Small intestine (tissue), 16 donors: ENCODE measurements at places on chromosomes 3 and 15.

DNA sequence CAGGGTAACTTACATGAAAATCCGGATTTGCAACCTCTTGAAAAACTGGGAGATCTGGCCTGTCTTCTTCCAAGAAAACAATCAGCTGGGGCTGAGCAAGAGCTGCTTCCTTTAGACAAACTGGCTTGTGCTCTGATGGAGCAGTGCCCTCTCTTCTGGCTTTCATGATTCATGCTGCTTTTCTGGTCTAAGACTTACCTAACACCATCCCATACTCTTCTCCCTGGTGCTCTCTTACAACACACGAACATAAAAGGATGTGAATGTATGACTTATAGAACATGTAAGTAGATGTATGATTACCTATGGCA is 9.9 kb downstream of the TJP1 start:
- H3K4me1 ChIP-seq, result peaks cover 8% of the 10 kb centered on the region
- H3K27ac ChIP-seq, result no peak overlapping the region
- DNase-seq, result no peak

- no peaks in the 10 kb centered on the region for H3K36me3 ChIP-seq
- no peak overlapping the region for H3K27ac ChIP-seq
- H3K27me3 ChIP-seq, result no peaks in the 10 kb centered on the region
- DNase-seq, result peak; percentile 29
- no peak overlapping the region for H3K4me3 ChIP-seq
Observed at GRCh38 chr15:68623301-68623892, 44.6 kb downstream of the CORO2B start.

GRCh38 chr15:70856177-70856883 is 2.4 kb upstream of the LARP6 start:
- peaks cover 25% of the 10 kb centered on the region for H3K27me3 ChIP-seq
- H3K27ac ChIP-seq, result peak overlapping the region; percentile 69
- H3K4me1 ChIP-seq, result peaks cover 4% of the 10 kb centered on the region
- H3K4me3 ChIP-seq, result no peak overlapping the region

GRCh38 chr15:41180206-41180789 is 50.3 kb downstream of the EXD1 start:
- H3K27me3 ChIP-seq, result no peaks in the 10 kb centered on the region
- DNase-seq, result no peak
- no peaks in the 10 kb centered on the region for H3K4me1 ChIP-seq
- H3K27ac ChIP-seq, result no peak overlapping the region
- no peak overlapping the region for H3K4me3 ChIP-seq

DNA sequence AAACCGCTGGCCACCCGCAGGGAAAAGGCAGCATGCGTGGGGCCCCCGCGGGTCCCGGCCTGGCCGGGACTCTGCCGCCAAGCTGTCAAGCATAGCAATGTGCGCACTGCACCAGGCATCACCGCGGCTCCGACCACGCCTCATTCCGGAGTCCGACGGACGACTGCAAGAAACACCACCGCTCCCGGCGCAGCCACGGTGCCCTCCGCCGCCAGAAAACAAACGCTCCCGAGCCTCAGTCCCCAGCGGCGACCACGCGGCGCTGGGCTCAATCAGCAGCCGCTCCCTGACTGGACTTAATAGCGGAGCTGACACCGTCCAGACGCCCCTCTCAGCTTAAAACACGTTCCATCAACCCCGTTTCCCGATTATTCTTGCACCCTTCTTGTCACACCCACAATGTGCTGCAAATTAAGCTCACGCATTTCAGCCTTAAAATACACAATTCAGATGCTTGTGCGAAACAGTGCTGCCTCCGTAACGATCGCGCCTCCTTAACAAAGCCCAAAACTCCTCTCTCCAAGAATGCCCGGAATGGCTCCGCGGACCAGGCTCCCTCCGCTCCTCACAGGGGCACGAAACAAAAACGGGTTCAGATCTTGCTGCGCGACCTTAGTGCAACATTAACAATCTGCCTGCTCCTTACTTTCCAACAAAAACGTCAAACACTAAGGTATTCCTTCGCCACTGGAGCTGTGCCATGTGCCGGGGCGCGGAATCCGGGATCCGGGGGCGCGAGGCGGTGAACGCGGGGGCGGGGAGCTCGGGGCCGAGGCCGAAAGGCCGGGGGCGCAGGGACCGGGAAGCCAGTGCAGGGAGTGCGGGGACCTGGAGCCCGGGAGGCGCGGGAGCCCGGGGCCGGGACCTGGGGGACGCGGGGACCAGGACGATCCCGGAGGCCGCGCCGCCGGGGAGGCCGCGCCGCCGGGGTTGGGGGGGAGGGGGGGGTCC is 655 bp downstream of the CYFIP1 start:
- peak overlapping the region; percentile 84 for H3K4me3 ChIP-seq
- H3K4me1 ChIP-seq, result peaks cover 3% of the 10 kb centered on the region
- peak overlapping the region; percentile 53 for H3K27ac ChIP-seq
- no peaks in the 10 kb centered on the region for H3K27me3 ChIP-seq

DNA sequence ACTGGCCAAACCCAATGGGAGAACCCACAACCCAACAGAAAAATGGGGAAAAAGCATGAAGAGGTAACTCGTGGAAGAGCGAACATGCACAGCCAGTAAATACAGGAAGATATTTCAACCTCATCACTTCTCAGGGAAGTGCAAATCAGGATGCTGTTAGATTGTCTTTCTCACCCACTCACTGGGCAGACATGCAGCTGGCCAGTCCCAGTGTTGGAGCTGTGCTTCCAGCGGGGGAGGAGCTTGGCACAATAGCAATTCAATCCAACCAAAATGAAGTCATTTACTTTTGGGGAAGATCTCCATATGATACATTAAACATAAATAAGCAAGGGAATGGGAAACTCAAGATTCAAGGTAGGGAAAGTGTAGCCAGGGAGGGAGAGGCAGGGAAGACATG is 12.1 kb downstream of the WNT7A start:
- no peaks in the 10 kb centered on the region for H3K36me3 ChIP-seq
- H3K4me3 ChIP-seq, result no peak overlapping the region
- no peak overlapping the region for H3K27ac ChIP-seq
- no peaks in the 10 kb centered on the region for H3K4me1 ChIP-seq

GRCh38 chr15:72464251-72464650 is 9.9 kb upstream of the ARIH1 start:
- H3K36me3 ChIP-seq, result no peaks in the 10 kb centered on the region
- no peak for DNase-seq
- H3K27me3 ChIP-seq, result no peaks in the 10 kb centered on the region
- H3K4me1 ChIP-seq, result no peaks in the 10 kb centered on the region

GRCh38 chr15:28978011-28978378 is 92.2 kb downstream of the APBA2 start:
- no peaks in the 10 kb centered on the region for H3K27me3 ChIP-seq
- H3K36me3 ChIP-seq, result no peaks in the 10 kb centered on the region
- no peak overlapping the region for H3K27ac ChIP-seq
- no peaks in the 10 kb centered on the region for H3K4me1 ChIP-seq
- H3K4me3 ChIP-seq, result no peak overlapping the region
- no peak for DNase-seq

GRCh38 chr15:45544266-45545023 is 21.9 kb upstream of the SLC30A4 start:
- H3K36me3 ChIP-seq, result no peaks in the 10 kb centered on the region
- no peak for DNase-seq
- no peak overlapping the region for H3K4me3 ChIP-seq
- no peaks in the 10 kb centered on the region for H3K27me3 ChIP-seq

- no peaks in the 10 kb centered on the region for H3K4me1 ChIP-seq
- DNase-seq, result no peak
- H3K4me3 ChIP-seq, result no peak overlapping the region
Observed at GRCh38 chr3:74009961-74010844, 385.5 kb upstream of the PDZRN3 start.

GRCh38 chr15:90637693-90638092 is 79.5 kb upstream of the BLM start:
- H3K4me3 ChIP-seq, result no peak overlapping the region
- H3K27ac ChIP-seq, result no peak overlapping the region
- no peaks in the 10 kb centered on the region for H3K4me1 ChIP-seq
- no peaks in the 10 kb centered on the region for H3K27me3 ChIP-seq

- H3K27me3 ChIP-seq, result no peaks in the 10 kb centered on the region
- no peak overlapping the region for H3K4me3 ChIP-seq
- no peaks in the 10 kb centered on the region for H3K36me3 ChIP-seq
- H3K4me1 ChIP-seq, result no peaks in the 10 kb centered on the region
- DNase-seq, result no peak
- no peak overlapping the region for H3K27ac ChIP-seq
Observed at GRCh38 chr3:127441764-127442163, 148.8 kb downstream of the TPRA1 start.

GRCh38 chr15:77676569-77677375 is 44.1 kb upstream of the LINGO1 start:
- no peak overlapping the region for H3K4me3 ChIP-seq
- DNase-seq, result no peak
- no peaks in the 10 kb centered on the region for H3K36me3 ChIP-seq
- H3K27ac ChIP-seq, result no peak overlapping the region

- no peaks in the 10 kb centered on the region for H3K4me1 ChIP-seq
- peak overlapping the region; percentile 50 for H3K27ac ChIP-seq
- no peaks in the 10 kb centered on the region for H3K36me3 ChIP-seq
- H3K4me3 ChIP-seq, result no peak overlapping the region
- no peaks in the 10 kb centered on the region for H3K27me3 ChIP-seq
Observed at GRCh38 chr15:42385206-42385979, 26.1 kb downstream of the CAPN3 start.

- H3K27ac ChIP-seq, result no peak overlapping the region
- no peak overlapping the region for H3K4me3 ChIP-seq
- no peaks in the 10 kb centered on the region for H3K36me3 ChIP-seq
- DNase-seq, result no peak
Observed at GRCh38 chr3:77693147-77693546, 653.2 kb downstream of the ROBO2 start.

- H3K4me1 ChIP-seq, result no peaks in the 10 kb centered on the region
- H3K36me3 ChIP-seq, result no peaks in the 10 kb centered on the region
- no peaks in the 10 kb centered on the region for H3K27me3 ChIP-seq
- H3K27ac ChIP-seq, result no peak overlapping the region
Observed at GRCh38 chr3:105334138-105334882, 32.4 kb upstream of the ALCAM start.

- no peaks in the 10 kb centered on the region for H3K4me1 ChIP-seq
- H3K27ac ChIP-seq, result no peak overlapping the region
- H3K36me3 ChIP-seq, result no peaks in the 10 kb centered on the region
- H3K27me3 ChIP-seq, result no peaks in the 10 kb centered on the region
Observed at GRCh38 chr3:155307183-155307582, 13.7 kb upstream of the STRIT1 start.

- DNase-seq, result no peak
- no peaks in the 10 kb centered on the region for H3K27me3 ChIP-seq
- no peaks in the 10 kb centered on the region for H3K4me1 ChIP-seq
- H3K4me3 ChIP-seq, result no peak overlapping the region
- no peaks in the 10 kb centered on the region for H3K36me3 ChIP-seq
- no peak overlapping the region for H3K27ac ChIP-seq
Observed at GRCh38 chr3:12879191-12879815, 37.9 kb upstream of the RPL32 start.

DNA sequence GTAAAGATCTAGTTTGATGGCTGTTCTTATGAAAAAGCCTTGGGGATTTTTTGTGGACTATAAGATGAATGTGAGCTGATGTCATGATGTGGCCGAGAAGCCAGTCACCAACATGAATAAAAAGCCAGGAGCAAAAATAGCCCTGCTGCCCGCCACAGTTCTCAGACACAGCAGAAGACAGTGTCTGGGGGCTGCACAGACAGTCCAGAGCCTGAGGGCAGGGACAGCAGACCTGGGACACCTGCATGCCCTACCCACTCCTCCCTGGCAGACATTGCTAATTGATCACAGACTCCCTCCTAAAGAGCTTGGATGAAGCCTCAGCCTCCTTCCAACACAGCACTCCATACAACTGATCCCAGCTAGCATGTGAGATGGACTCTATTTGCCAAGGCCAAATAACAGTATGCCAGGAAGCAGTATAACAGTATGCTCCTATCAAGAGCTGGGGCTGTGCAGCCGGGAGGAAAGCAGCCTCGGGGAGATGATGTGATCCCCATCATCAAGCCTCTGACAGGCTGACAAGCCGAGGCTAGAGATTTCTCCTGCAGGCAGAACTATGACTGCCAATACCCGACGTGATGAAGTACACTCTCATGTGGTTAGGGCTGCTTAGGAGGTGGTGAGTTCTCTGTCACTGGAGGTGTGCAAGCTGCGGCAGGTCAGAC is 105.4 kb upstream of the RPL32 start:
- H3K4me3 ChIP-seq, result no peak overlapping the region
- H3K27me3 ChIP-seq, result no peaks in the 10 kb centered on the region
- no peak overlapping the region for H3K27ac ChIP-seq
- H3K4me1 ChIP-seq, result no peaks in the 10 kb centered on the region
- no peak for DNase-seq

GRCh38 chr3:74167926-74168325 is 446.5 kb downstream of the CNTN3 start:
- DNase-seq, result no peak
- no peaks in the 10 kb centered on the region for H3K4me1 ChIP-seq
- no peak overlapping the region for H3K27ac ChIP-seq
- no peaks in the 10 kb centered on the region for H3K36me3 ChIP-seq
- no peak overlapping the region for H3K4me3 ChIP-seq

DNA sequence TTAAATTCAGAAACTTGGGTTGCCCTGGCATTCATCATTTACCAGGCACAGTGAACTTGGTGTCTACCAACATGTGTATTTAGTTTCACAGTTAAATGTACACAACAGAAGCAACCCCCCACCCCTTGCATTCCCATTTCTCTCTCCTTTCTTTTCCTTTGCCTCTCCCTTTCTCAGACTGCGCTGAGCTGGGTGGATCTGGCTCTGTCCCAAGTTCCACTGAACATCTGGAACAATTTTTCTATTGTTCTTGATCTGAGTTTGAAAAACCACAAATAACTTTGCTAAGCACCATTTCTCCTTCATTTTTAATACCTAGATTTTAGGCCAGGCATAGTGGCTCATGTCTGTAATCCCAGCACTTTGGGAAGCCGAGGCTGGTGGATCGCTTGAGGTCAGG is 242.2 kb downstream of the ABHD5 start:
- no peak overlapping the region for H3K27ac ChIP-seq
- H3K4me1 ChIP-seq, result no peaks in the 10 kb centered on the region
- no peaks in the 10 kb centered on the region for H3K27me3 ChIP-seq

- no peak overlapping the region for H3K4me3 ChIP-seq
- no peak for DNase-seq
- no peak overlapping the region for H3K27ac ChIP-seq
- H3K36me3 ChIP-seq, result no peaks in the 10 kb centered on the region
Observed at GRCh38 chr3:17733215-17733614, 9.2 kb downstream of the TBC1D5 start.

DNA sequence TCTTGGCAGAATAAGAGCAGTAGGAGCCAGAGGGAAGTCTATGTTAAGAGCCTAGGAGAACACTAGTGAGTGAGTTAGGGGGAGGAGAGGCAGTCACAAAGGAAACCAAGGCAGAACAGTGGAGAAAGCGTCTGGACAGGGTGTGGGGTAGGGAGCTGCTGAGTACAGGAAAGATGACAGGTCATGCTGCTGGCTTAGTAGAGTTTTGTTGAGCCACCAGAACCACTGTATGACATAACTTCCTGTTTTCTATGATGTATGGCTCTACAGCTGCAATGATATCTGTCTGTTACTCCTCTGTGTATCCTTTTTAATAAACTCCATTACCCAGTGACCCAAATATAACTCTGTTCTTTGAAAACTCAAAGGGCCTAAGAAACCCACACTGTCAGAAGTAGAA is 10.6 kb upstream of the STT3B start:
- peak; percentile 40 for DNase-seq
- H3K4me1 ChIP-seq, result no peaks in the 10 kb centered on the region
- H3K27me3 ChIP-seq, result no peaks in the 10 kb centered on the region
- no peaks in the 10 kb centered on the region for H3K36me3 ChIP-seq
